ENCODE measurements at places on chromosomes 12 and 14.

DNA sequence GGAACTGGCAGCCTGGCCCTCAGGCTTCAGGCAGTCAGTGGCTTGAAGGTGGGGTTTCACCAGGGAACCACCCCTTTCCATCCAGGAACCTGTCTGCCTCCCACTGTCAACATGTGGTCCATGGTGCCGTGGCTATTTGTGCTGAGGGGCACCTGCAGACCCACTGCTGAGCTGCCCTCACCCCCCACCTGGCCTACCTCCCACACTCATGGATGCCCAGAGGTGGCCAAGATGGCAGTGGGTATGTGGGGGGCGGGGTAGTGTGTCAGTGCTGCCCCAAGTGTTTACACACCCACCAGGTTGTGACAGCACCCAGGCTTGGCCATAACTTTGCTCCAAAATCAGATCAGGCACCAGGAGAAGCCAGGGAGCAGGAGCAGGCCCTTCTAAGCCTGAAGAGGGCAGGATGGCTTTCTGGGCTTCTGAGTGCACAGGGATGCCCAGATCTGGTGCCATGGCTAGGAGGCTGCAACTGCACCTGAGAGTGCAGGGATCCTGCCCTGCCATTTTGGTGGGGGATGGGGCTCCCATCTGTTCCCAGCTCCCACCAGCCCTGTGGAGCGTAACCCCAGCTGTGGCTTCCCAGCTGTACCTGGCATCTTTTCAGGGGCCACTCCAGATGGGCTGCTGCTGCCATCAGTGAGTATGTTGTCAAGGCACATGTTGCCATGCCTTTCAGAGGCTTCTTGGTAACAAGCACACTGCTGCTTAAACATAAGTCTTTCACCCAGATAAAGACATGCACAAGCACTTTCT, 263.9 kb downstream of the LRIG3 start:
- no peak for DNase-seq

GRCh38 chr12:12819752-12820311, 6.7 kb downstream of the DDX47 start:
- no peak for DNase-seq

DNA sequence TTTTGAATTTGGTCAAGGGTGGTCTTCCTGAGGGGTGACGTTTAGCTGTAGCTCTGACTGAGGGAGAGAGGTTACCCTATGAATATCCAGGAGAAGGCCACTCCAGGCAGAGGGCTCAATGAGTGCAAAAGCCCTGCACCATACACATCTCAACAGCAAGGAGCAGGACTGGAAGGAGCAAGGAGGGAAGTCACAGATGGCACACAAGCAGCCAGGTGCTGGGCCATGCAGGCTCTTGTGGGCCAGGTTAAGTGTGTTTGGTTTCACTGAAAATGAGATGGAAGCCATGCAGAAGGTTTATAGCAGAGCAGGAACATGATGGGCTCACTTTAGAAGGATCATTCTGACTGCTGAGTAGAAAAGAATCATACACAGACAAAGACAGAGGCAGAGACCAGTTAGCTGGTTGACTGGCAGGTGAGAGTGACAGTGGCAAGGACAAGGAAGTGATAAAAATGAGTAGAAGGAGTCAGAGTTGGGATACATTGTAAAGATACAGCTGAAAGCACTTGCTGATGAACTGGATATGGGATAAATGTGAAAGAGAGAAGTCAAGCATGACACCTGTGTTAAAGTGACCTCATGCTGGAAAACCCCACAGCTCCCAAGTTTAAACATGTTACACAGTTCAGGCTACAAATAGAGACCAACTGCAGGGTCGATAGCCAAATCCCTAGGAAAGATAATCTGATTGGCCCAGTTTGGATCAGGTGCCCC, 81.2 kb downstream of the PRKD1 start:
- DNase-seq, result no peak

DNA sequence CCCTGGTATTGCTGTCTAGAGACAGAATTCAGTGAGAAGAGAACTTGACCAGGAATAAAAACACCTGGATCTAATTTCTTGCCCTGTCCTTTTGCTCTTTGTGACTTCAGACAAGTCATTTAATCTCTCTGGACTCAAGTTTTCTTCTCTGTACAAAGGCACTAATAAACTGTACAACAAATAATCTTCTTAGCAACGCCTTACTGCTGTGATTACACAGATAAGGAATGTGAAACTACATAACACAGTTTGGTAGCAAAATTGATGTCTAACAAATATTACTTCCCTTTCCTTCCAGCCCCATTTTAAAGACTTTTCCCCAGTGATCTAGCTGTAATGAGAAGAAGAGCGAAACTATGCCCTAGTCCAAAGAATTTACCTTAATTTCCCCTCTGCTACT, 69.3 kb downstream of the BCAT1 start:
- DNase-seq, result no peak

- no peak for DNase-seq
Observed at GRCh38 chr12:96120359-96121100, 73.6 kb upstream of the ELK3 start.

- DNase-seq, result peak; percentile 35
Observed at GRCh38 chr12:68451261-68452077, 119.3 kb upstream of the MDM1 start.

- no peak for DNase-seq
Observed at GRCh38 chr12:80484746-80485145, 40.7 kb downstream of the PTPRQ start.

DNA sequence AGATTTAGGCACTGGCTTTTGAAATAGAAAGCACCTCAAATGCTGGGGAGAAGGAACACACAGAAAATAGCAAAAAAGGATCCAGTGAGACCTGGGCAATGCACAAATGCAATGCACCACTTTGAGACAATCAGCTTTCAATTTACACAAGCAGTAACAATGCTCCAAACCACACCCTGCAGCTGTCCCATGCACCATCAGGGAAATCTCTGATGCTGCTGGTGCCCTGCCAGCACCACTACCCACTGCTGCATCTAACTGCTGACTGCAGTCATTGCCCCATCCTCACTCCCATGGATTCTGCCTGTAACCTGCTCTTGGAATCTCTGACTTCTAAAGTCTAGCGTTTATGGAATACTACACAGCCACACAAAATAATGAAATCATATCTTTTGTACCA, 21.0 kb upstream of the HMGA2 start:
- DNase-seq, result no peak

GRCh38 chr12:40215982-40216381, 8.8 kb upstream of the LRRK2 start:
- no peak for DNase-seq

GRCh38 chr12:66976526-66976925, 292.6 kb upstream of the CAND1 start:
- no peak for DNase-seq

All from NCI-H774 (cell line).